ENCODE measurements at places on chromosomes 4 and X. TPM values are rescaled to one million over a fixed set of nuclear protein-coding genes. Genes with fewer than 3 reads are reported as not detected.

The PHOX2B gene
- total RNA-seq: 0.13 TPM

The TSPAN7 gene
- total RNA-seq: 0.31 TPM

The PIGA gene
- 16.8 TPM for total RNA-seq

The ABLIM2 gene
- 3.2 TPM for total RNA-seq

The MID2 gene
- 0.43 TPM for total RNA-seq

The DCAF16 gene
- total RNA-seq: 60.2 TPM

The ANXA10 gene
- not detected for total RNA-seq

The XK gene
- 0.74 TPM for total RNA-seq

The EGF gene
- total RNA-seq: 26.7 TPM

The CSN1S1 gene
- total RNA-seq: not detected

The GATA1 gene
- total RNA-seq: not detected

The KCNE5 gene
- total RNA-seq: 0.20 TPM

The PSAPL1 gene
- total RNA-seq: not detected

The NDNF gene
- 12.1 TPM for total RNA-seq

The CLNK gene
- total RNA-seq: not detected

The FANCB gene
- 17.4 TPM for total RNA-seq

The FGF16 gene
- not detected for total RNA-seq

The DGKQ gene
- total RNA-seq: 8.8 TPM

The PDZD11 gene
- 57.2 TPM for total RNA-seq

The NR0B1 gene
- 54.5 TPM for total RNA-seq
